ENCODE measurements at places on chromosomes 1 and 21.
A peak's percentile ranks its signal among the peaks of the same experiment; 100 is the strongest.

- no peak for DNase-seq
Measured at GRCh38 chr21:26632691-26633090, 59.6 kb upstream of the CYYR1 start.

DNA sequence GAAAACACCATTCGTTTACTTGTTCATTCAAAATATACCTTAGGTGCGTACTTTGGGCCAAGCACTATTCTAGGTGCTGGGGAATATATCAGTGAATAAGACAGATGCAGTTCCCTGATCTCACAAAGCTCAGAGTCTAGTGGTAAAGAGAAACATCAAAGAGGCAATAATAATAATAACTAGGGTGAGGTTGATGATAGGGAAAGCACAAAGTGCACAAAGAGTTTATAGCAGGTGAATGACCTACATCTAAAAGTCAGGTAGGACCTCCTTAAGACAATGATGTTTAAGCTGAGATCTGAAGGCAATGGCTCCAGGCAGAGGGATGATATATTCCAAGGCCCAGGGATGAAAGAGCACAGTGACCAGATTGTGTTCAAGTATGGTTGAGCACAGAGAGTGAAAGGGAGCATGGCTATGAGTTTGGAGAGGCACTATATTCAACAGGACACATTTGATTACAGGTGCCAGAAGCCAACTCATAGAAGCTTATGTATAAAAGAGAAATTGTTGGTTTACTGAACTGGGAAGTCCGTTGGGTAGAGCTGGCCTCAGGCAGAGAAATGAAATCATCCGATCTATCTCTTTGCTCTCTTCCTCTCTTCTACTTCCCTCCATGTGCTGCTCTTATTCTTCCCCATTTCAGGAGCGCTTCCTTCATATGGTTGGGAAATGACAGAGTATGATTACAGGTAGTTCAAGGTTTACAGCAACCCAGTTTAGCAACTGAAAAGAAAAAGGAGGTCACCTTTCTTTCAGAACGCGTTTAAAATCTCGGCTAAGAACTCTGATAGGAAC, 23.0 kb upstream of the CCT8 start:
- no peak for DNase-seq

- DNase-seq: no peak
Measured at GRCh38 chr1:18970762-18971161, 14.3 kb upstream of the IFFO2 start.

DNA sequence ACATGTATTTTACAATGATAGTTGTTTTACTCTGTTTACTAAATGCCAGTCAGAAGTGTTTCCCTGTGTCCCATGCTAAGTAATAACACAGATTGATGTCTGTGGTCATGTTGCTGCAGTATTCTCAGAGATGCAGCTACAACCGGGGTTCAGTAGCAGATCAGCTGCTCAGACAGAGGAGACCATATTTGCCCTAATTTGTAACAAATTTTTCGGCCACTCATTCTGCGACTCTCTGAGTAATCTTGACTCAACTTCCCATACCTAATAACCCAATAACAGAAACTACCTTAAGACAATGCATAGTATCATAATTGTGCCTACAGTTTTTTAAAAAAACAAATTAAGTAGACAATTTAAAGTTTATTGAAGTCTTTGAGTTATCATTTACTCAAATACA, 32.6 kb downstream of the NIBAN1 start:
- no peak for DNase-seq

DNA sequence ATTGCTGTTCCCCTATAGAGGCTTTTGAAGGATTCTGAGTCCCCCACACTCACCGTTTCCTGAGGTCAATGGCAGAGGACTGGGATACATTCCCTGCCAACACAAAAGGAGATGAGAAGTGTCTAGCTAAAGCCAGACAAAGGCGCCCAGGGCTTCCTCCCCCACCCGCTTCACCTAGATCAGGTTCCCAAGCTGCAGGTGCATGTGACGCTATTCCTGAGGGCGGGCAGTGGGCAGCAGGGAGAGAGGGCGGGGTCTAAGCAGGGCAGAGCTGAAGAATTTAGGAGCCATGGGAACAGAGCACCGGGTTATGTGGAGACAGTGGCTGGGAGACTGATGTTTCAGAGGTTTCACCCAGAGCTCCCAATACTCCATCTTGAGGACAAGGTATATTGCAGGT, 6.0 kb upstream of the ARHGEF2 start:
- DNase-seq: peak; percentile 65

All from islet precursor cell (in vitro differentiated cells).